ENCODE measurements at places on chromosomes 4 and X.

- peak; percentile 83 for DNase-seq
Measured at GRCh38 chr4:2934077-2934812, 29.0 kb downstream of the NOP14 start.

DNA sequence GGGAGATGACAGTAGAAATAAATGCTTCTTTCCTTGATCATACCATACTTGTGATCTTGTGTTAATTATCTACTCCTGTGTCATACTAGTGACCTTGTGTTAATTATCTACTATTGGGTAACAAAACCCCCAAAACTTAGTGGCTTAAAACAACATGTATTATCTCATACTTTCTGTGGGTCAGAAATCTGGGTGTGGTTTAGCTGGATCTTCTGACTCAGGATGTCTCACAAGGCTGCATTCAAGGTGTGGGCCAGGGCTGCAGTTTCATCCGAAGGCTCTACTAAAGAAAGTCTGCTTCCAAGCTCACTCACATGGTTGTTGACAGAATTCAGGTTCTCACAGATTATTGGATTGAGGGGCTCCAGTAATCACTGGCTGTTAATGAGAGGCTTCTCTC, 70.3 kb upstream of the NDP start:
- no peak for DNase-seq

DNA sequence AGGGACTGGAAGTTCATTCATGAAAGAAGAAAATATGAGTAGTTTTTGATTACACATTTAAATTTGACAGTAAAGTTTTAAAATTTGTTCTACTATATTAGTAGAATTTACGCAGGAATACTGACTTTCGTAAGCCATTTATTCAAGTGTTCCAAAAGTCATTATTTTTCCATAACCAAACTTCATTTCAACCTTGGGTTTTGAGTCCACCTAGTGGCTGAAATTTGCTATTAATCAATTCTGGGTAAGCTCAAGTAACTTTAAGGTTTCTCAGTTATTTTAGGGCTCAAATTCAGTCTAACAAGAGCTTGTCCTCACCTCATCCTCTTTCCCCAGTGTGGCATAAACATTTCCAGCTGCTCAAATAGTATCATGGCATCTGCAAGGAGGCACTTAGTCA, 175.4 kb downstream of the SH3BGRL start:
- DNase-seq: no peak

GRCh38 chr4:183164963-183165362, 65.9 kb downstream of the WWC2 start:
- no peak for DNase-seq

- peak; percentile 78 for DNase-seq
Measured at GRCh38 chrX:103831803-103832544, at the start of gene RAB9B. TSS of gene RAB9B (minus strand) at chrX:103832257. CDS start at chrX:103825784, 6,473 bp downstream.

DNA sequence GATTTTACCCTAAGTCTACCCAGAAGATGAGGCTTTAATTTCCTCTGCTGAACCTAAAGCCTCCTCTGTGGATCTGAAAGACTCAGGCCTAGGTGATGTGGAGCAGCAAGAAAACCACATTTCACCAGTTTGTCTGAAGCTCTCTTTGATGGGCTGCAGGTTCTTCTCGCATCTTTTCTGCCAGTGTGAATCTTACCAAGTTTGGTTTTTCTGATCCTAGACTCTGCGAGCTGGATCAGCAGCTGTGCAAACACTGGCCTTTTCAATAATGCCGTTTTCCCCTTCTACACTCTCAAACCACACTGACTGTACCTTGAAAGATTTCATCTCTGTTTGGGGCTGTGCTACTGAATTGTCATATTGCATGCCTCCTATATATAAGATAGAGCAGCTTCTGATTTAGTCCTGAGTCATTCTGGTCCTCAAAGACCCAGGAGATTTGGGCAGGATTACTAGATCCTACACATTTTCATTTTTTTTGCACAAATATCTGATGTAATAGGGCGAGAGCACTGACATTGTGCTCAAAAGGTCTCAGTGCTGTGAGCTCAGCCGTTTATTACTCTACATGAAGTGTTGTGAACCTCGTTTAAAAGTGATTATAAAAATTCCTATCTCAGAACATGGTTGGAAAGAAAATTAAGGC, 133.6 kb upstream of the FAM9C start:
- no peak for DNase-seq

DNA sequence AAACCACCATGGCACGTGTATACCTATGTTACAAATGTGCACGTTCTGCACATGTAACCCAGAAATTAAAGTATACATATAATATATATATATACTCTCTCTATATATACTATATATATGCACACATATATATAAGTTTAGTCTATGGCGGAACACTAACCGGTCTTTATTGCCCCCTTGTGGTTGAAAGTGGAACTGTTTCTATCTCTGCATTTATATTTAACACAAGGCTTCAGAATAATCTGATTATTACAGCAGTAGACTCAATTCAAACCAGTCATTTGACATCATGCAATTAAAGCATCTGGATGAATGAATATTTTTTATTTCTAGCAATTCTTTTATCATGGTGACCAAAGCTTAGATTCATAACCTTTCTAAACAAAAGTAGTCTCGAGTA, 14.6 kb downstream of the RAB9B start:
- no peak for DNase-seq

- no peak for DNase-seq
Measured at GRCh38 chr4:8770518-8771257, 101.0 kb downstream of the HMX1 start.

DNA sequence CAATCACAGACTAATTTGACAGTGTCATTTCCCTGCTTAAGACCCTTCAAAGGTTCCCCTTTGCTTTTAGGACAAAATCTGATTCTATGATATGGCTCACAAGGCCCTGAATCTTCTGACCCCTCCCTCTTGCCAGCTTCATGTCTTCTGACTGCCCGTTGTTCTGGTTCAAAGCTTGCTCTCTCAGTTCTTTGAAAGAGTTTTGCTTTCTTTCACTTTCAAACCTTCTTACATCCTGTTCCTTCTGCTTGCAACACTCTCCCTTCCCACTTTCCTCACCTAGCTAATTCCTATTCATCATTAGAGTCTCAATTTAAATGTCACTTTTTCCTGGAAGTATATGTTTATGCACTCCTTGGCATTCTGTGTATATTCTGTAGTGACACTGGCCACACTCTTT, 299.2 kb downstream of the IDS start:
- no peak for DNase-seq

GRCh38 chr4:86967073-86967472, 32.3 kb downstream of the AFF1 start:
- no peak for DNase-seq

- no peak for DNase-seq
Measured at GRCh38 chr4:27123123-27123768, 262.6 kb downstream of the STIM2 start.

- DNase-seq: no peak
Measured at GRCh38 chr4:20926529-20926928, 226.3 kb downstream of the PACRGL start.

GRCh38 chr4:165360041-165360695, 18.6 kb upstream of the CPE start:
- DNase-seq: no peak

- DNase-seq: no peak
Measured at GRCh38 chr4:60948008-60948407, 252.1 kb upstream of the ADGRL3 start.

- no peak for DNase-seq
Measured at GRCh38 chr4:169689681-169690080, 68.1 kb downstream of the HPF1 start.

GRCh38 chrX:15619053-15619755, 18.4 kb upstream of the ACE2 start:
- no peak for DNase-seq

DNA sequence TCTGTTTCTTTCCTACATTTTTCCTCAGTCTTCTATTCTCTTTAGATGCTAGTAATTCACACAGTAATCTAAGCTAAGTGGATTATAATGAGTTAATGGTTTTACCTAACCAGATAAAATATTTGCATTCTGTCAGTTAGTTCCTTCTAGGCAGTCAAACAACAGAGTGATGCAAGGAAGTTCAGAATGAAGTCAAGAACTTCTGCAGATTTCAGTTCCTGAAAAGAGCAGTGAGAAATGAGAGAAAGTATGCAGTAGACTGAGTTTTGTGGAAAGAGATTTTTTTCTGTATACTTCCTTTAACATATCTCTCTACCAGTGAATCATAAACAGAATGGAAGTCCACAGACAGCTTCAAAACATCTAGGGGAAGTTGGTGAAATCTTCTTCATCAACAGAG, 774.0 kb upstream of the POU3F4 start:
- no peak for DNase-seq

DNA sequence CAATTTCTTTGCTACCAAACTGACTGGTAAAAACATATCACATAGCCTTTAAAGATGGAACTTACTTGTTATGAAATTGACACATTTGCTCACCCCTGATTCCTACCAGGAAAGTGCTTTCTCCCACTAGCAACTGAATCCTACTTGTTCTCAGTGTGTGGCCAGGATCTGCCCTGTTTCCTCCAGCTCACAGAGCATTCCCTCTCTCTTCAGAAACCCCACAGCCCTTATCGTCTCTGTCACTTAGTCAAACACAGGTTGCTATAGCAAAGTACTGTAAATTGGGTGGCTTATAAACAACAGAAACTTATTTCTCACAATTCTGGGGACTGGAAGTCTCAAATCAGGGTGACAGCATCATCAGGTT, 265.2 kb upstream of the BOD1L1 start:
- DNase-seq: no peak

DNA sequence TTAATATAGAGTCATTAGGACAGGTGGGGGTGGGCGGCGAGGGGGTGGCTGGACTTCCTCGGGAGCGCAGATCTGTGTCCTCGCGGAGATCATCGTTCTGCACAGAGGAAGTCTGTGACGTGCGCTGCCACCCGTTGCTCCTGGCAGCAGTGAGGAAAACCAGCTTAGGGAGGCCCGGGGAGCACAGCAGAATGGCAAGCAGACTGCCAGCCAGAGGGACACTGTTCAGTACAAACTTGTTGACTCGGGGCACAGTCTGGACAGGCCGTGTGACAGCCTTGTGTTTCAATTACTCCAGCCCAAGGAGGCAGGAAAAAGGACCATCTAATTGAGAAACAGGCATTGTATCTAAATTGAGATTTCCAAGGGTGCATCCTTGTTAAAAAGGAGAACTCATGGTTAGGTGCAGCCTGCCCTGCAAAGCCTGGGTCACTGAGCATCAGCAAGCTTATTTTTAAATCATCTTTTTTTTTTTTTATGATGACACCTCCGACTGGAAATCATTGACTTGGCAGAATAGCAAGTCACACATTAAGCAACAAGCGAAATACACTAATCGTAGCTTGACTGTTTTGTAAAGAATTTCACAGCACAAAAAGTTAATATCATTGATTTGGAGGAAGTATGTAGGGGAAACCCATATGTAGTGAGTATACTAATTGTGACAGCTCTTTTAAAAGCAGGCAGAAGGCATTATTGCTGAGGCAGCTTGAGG, 512.0 kb upstream of the FAT1 start:
- no peak for DNase-seq

DNA sequence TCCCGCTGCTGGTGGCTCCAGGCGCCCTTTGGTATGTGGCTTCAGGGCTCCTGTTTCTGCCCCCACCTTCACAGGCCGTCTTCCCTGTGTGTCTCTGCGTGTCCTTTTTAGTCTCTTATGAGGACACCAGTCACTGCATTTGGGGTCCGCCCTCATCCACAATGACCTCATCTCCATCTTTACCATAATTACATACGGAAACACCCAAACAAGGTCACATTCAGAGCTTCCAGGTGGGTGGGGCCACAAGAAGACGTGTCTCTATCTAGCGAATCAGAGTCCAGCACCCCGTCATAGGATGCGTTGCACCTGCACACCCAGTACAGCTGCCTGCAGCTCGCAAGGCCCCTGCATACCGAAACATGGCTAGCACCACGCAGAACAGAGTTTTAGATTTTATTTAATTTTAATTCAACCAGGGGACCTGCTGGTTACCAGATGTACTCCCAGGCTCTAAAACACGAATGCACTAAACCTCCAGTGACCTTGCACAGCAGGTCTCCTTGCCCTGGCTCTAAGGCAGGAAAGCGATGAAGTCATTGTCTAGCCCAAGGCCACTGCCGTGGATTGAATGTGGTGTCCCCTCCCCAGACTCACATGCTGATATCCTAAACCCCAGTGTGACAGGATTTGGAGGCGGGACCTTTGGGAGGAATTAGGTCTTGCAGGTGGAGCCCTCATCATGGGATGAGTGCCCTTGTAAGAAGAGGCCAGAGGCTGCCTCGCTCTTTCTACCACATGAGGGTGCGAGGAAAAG, 30.3 kb downstream of the ABLIM2 start:
- no peak for DNase-seq

DNA sequence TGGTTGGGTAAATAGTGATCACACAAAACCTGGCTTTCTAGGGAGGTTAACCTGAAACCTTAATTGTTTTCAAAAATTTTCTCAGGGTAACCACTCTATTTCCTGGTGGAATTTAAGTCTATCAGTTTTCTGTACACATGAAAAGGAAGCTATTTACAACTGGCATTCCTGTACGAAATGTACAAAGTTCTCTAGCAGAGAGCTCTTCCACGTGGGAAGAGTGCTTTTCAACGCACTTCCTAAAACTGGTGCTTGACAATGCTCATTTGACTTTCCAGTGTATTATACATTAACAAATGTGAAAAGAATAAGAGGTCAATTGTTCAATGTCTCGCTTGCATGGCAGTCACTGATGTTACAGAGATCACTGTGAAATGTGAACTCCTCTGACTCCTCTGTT, 2.8 kb upstream of the SOD3 start:
- no peak for DNase-seq

GRCh38 chr4:55793479-55793878, 26.1 kb upstream of the EXOC1L start:
- DNase-seq: no peak

DNA sequence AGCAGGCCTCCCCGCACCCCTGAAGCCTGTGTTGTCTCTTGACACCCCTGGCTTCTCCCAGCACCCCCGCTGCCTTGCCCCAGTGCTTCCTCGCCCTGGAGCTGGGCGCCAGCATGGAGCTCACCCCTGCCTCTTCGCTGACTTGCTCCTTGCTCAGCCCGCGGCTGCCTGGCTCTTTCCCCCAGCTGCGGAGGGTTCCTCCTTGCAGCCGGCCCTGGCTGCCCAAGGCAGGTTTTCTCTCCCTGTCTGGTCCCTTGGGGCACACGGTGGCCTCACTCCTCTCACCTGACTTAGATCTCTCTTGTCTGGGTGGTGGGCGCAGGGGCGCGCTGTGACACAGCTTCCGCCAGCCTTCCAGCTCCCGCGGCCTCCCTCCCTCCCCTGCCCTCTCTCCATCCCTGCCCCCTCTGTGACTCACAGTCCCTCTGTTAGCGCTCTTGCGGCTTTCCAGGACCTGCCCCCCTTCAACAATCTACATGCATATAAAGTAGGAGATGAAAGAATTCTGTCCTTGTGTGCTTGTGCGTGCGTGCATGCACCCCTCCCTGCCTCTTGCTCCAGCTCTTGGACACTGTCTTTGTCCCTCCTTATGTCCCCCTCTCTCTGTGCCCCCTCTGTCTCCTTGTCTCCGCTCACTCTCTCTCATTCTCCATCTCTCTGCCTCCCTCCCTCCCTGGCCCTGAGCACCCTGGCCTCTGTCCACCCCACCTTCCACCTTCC, 2.2 kb downstream of the PLXNB3 start:
- DNase-seq: no peak

GRCh38 chrX:64662876-64663275, 267.6 kb upstream of the MTMR8 start:
- DNase-seq: no peak

- no peak for DNase-seq
Measured at GRCh38 chr4:90071289-90072235, 55.6 kb upstream of the CCSER1 start.

- DNase-seq: no peak
Measured at GRCh38 chrX:26352891-26353430, 137.0 kb downstream of the MAGEB5 start.

- DNase-seq: no peak
Measured at GRCh38 chrX:154738011-154738738, 12.7 kb downstream of the GAB3 start.

Measured in activated CD8-positive, alpha-beta memory T cell treated with anti-CD3 and anti-CD28 coated beads for 24 hours (primary cell).